ENCODE measurements at places on chromosomes 7 and 10.

GRCh38 chr7:1758028-1758858 is 88.2 kb downstream of the ELFN1 start:
- DNase-seq, result peak; percentile 48

DNA sequence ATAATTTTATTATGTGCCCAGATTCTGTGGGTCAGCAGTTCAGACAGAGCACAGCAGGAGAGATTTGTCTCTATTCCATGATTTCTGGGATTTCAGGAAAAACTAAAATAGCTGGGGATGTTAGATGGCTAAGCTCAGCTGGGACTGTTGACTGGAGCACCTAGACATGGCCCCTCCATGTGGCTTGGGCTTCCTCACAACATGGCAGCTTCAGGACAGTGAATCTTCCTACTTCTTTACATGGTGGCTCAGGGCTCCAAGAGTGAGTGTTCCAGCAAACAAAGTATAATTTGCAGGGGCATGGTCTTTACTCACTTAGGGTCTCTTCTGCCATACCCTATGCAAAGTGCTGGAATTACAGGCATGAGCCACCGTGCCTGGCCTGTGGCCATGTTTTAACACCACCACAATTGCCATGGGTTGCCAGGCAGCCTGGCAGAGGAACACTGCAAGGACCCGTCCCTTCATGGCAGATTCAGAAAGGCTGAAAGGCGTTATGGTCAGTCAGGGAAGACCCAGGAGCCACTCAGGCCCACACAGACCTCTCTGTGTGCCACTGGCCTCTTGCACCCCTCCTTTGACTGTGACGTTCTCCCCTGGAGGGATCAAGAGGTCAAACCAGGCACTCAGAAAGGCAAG is 50.8 kb upstream of the ZMIZ1 start:
- no peak for DNase-seq

GRCh38 chr10:106832846-106833245 is 331.7 kb downstream of the SORCS1 start:
- DNase-seq, result no peak

DNA sequence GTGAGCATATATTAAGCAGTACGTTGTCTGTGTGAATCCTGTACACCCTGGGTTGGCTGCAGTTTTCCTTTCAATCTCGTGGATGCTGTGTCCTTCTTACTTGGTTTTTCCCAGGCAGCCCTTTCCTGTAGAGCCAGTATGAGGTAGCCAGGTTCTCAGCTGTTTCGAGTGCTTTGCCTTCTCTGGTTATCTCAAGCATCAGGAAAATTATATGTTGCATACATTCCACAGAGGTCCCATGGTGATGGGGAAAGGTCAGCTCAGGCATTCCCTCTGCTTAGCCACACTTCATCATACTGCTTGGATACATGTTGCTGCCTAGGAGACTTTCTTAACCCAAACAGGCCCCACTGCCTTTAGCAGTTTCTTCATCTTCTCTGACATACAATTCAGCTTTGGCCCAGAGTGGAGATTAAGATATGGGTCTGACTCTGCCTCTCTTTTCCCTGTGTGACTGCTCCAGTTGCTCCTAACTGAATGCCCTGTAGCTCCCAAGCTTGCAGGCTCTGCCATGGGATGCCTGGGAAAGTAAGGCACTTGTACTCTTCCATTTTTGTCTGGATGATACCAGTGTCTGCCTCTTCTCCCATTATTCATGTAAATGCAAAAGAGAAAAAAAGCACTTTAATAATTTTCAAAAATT is 11.3 kb downstream of the GNAI1 start:
- no peak for DNase-seq
